ENCODE measurements at places on chromosomes 2 and 18.
A peak's percentile ranks its signal among the peaks of the same experiment; 100 is the strongest.

GRCh38 chr18:56221195-56222065 is 417.0 kb downstream of the TXNL1 start:
- no peak for DNase-seq

GRCh38 chr2:158559252-158559651 is 102.5 kb downstream of the PKP4 start:
- DNase-seq: no peak

GRCh38 chr2:98541906-98542305 is 66.4 kb downstream of the COA5 start:
- DNase-seq: no peak

GRCh38 chr2:111029181-111029927 is 91.4 kb upstream of the BCL2L11 start:
- no peak for DNase-seq

DNA sequence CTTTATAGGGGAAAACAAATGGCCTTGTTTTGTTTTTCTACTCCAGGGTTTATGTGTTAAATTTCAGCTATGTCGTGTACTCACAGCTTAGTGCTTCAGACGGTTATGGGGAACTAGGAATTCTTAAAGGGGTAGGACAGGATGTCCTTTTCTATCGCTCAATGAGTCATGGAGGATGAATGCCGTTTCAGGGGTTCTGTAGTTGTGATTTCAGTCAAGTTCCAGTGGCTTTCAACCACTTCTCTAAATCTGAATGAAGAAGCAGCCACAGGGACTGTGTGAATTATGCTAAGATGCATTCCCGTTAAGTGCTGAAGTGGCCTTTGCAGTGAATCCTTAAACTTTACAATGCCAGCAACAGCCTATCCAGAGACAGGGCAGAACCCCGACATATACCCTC is 1231.7 kb upstream of the ZEB2 start:
- DNase-seq: no peak

DNA sequence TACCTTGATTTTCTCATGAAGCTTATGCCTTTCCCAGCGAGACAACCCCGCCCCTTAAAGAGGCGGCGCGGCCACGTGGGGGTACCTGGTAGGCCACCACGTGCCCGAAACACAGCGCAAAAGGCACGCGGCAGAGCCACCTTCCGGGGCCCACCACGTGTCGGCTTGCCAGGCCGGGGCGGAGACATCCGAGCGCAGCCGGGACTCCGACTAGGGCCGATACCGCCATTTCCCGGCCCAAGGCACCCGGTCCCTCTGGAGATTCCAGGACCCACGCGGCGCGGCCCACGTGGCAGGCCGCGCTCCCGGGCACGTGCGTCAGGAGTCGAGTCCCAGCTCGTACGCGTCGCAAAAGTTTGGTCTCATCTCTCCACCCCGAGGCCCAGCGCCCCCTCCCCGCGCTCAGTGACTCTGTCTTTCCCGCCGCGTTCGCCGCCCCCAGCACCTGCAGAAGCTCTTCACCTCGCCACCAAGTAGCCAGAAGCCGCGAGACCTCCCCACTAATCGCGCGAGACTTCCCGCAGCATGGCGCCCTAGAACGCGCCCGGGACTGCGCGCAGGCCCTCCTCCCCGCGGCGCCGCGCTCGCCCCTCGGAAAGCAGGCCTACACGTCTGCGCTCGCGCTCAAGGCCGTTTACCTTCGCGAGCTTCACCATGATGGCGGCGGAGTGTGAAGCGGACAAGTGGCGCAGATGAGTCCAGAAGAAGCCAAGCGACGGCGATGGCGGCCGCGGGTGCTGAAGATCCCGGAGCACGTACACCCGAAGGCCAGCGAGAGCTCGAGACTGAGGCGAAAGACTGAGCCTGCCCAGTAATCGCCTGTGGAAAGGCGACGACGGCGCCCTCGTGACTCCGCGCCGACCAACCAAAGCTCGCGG is at the start of gene NCL:
Gene NCL (minus strand): TSS at position 787 of the 878 bp plus-strand sequence. CDS start 131 bp downstream, at position 656.
- peak; percentile 81 for DNase-seq

GRCh38 chr2:14632133-14632936 is at the start of gene LRATD1:
TSS of gene LRATD1 (plus strand) at chr2:14632717. CDS start at chr2:14633980, 1,263 bp downstream.
- DNase-seq: no peak

- DNase-seq: no peak
Observed at GRCh38 chr2:58664523-58665151, 423.5 kb upstream of the FANCL start.

GRCh38 chr2:151306621-151307020 is 17.2 kb upstream of the NMI start:
- DNase-seq: no peak

DNA sequence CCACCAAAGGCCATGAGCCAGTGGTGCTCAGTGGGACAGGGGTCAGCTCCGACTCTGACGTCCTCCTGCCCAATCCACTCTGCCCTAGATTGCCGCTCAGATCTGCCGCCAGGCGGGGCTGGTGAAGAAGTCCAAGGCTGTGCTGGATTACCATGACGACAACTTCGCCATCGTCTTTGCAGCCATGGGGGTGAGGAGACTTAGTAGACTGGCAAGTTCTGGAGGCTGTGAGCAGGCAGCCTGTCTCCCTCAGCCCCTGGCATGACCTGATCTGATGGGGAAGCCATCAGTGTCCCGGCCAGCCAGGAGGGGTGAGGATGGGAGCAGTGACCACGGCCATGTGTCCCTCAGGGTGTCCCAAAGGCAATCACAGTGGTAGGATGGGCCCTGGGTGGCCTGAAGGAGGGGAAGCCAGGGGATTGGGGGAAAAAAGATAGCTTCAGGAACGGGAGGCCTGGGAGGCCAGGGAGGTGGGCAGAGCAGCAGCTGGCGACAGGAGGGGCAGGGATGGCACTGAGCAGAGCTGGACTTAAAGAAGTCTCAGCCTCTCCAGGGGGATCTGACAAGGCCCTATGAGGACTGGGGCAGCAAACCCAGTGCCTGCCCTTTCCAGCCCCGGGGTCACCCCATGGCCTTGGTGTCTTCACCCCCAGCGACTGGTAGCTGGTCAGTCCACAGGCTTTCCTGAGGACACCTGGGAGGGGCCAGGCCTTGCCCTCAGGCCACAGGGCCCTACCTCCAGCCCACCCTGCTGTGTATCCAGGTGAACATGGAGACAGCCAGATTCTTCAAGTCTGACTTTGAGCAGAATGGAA is 17.4 kb upstream of the ANKRD53 start:
- DNase-seq: no peak

- DNase-seq: peak; percentile 16
Observed at GRCh38 chr18:59056706-59057492, 82.8 kb upstream of the SEC11C start.

DNA sequence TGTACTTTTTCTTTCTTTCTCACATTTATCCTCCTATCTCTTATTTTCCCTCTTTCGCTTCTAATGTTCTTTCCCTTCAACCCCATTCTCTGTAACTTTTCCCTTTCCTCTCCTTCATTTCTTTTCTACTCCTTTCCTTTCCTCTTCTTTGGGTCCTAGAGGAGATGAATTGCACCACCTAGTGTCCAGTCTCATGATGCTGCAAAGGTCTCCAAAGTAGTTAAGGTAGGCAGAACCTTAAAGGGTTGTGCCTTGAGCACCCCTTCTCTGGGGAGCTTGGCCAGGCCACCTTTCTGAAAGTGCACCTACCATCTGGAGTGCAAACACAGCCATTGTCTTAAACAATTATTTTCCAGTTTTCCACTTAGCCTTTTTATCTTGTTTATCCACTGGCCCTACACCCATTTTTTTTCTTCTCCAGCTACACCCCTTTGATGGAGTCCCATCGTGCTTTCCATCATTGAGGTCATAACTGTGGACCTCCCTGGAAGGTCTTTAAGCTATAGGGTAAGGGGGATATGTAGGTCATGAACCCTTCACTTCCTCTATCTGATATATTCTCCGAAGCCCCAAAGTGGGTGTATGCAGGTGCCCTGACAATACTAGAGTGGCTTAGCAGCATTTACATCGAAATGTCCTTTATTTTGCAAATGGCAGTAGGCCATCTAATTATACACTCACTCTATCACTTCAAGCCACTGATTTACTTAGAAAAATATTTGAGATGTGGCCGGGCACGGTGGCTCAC is 155.9 kb downstream of the ESCO1 start:
- DNase-seq: no peak

- DNase-seq: no peak
Observed at GRCh38 chr2:11458753-11459152, 7.2 kb downstream of the E2F6 start.

DNA sequence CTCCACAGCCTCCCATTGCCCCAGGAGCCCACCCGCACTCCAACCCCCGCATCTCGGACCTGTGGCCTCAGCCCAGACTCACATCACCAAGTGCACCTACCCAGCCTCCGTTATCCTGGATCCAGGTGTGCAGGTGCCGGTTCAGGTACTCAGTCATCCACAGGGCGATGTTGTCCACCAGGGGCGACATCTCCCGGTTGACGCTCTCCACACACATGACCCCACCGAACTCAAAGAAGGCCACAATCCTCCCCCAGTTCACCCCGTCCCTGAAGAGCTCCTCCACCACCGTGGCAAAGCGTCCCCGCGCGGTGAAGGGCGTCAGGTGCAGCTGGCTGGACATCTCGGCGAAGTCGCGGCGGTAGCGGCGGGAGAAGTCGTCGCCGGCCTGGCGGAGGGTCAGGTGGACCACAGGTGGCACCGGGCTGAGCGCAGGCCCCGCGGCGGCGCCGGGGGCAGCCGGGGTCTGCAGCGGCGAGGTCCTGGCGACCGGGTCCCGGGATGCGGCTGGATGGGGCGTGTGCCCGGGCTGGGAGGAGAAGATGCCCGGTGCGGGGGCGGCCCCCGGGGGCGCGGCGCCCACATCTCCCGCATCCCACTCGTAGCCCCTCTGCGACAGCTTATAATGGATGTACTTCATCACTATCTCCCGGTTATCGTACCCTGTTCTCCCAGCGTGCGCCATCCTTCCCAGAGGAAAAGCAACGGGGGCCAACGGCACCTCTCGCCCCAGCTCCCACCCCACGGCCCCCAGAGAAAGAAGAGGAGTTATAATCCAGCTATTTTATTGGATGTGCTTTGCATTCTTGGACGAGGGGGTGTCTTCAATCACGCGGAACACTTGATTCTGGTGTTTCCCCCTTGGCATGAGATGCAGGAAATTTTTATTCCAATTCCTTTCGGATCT is 1.3 kb downstream of the BCL2 start:
- peak; percentile 61 for DNase-seq

DNA sequence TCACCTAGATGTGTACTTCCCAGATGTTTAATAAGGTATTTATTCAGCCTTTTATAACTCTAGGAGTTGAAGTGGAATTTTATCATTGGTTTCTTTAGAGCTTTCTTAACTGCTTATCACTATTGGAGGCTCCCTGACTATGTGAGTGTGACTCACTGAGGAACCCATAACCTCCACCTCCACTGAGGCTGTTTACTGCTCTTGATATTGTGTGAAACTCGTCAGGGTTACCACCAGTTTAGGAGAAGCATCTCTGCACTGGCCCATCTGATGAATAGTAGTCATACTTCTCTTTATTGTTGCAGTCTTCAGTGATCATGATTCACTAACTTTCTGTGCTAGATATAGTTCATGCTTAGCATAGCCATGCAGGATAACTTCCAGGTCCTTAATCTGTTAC is 79.6 kb upstream of the UBXN4 start:
- no peak for DNase-seq

DNA sequence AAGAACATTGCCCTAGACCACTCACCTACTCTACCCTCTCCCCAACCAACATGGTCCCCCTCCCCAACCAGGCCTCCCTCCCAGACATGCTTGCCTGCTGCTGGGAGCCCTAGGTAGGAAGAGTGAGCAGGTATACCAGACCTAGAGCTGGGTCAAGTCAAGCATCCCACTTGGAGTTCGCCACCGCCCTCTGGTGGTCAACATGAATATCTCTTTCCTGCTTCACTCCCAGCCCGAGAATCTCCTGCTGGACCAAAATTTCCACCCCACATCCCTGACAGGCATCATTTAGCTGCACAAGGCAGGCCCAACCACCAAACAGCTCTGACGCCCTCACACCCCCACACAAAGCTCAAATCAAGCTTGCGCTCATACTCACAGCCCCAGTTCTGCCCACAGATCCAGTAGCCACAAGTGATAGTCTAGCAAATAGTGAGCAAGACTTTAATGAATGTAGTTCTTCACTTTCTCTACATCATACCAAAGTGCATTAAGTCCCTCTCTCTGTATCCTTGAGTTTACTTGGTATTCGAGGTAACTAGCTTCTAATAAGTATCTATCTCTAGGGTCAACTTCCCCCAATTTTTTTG is 116.0 kb downstream of the TNS1 start:
- peak; percentile 32 for DNase-seq

- DNase-seq: no peak
Observed at GRCh38 chr2:223760838-223761502, 76.4 kb downstream of the AP1S3 start.

GRCh38 chr2:45874344-45874743 is 222.9 kb downstream of the PRKCE start:
- no peak for DNase-seq

Measured in activated T-helper 1 cell treated with anti-CD3 and anti-CD28 coated beads, Interleukin-2, amount 50 U/mL, for 16 hours (primary cell).